Transverse colon (tissue), 4 donors: ENCODE measurements at places on chromosomes 5 and 9.
A peak's percentile ranks its signal among the peaks of the same experiment; 100 is the strongest.

DNA sequence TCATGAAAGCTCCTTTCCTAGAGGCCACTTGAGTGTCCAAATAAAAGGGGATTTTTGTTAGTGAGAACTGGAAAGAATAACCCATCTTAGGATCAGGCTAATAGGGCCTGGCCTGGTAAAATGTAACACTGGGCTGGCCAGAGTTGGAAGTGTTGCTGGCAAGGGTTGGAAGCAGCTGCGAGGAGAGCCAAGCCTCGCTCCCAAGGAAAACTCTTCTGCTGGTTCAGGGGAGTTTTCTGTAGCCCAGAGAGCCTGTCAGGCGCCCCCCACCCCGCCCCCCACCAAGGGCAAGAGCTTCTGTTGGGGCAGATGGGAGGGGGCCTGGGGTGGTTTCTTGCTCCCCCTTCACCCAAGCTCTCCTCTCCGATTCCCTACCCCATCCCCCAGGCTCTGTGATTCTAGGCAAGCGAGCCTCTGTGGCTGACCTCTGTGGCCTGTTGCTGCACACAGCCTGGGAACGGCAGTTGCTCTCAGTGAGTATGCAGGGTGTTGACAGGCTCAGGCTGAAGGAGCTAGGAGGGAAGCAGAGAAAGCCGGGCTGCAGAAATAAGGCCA is 547.8 kb downstream of the CCDC171 start:
- peak; percentile 11 for DNase-seq

GRCh38 chr5:78614816-78615215 is 33.8 kb downstream of the LHFPL2 start:
- no peak for DNase-seq

DNA sequence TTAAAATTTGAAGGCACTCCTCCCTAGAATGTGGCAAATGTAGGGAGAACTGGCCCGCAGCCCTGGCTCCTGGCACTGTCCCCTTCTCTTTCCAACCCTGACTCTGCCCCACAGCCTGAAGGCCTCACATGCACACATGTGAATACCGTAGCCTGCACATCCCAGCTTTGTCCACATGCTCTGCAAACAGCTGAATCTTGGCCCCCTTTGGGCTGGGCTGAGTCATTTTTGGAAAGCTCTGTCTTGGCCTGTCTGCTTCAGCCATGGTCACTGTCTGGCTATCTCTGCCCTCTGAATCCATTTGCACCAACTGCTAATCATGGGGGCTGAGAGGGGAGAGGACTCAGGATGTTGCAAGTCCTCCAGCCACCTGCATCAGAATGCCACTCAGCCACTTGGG is 22.1 kb upstream of the GALNT10 start:
- no peak for DNase-seq

GRCh38 chr5:174692381-174692780 is 32.0 kb upstream of the MSX2 start:
- DNase-seq = no peak

GRCh38 chr5:33936381-33937016 is at the start of gene RXFP3:
Gene RXFP3, plus strand, starts transcription at chr5:33936386. Its CDS starts 355 bp downstream, at chr5:33936741.
- no peak for DNase-seq

DNA sequence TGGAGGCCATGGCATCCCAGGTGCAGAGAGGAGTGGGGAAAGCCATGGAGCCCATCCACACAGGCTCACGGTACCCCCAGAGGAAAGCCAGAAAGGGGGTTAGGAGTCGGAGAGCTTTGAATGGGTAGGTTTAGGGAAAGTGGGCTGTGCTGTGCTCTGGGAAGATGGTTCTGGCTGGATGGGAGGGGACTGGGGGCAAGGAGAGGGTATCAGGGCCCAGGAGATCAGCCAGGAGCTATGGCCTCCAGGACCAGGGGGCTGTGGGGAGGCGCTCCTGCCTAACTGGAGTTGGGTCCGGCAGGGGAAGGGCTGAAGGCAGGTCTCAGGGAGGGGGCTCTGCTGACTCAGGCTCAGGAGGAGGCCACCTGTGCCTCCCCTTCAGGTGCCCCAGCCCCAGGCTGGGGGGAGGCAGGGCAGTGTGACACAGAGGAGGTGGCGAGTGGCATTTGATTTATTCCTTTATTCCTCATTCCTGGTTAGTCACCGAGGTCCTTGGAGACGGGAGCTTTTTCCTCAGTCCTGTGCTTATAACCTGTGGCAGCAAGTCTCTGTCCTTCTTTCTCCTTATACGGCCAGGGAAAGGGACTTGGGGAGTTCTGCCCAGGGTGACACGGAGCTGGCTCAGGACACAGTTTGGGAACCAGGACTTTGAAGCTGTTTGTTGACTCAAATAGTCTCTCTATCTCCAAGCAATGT is 60.8 kb downstream of the TSTD2 start:
- no peak for DNase-seq

- no peak for DNase-seq
Measured at GRCh38 chr9:115733318-115734110, 420.1 kb upstream of the PAPPA start.

DNA sequence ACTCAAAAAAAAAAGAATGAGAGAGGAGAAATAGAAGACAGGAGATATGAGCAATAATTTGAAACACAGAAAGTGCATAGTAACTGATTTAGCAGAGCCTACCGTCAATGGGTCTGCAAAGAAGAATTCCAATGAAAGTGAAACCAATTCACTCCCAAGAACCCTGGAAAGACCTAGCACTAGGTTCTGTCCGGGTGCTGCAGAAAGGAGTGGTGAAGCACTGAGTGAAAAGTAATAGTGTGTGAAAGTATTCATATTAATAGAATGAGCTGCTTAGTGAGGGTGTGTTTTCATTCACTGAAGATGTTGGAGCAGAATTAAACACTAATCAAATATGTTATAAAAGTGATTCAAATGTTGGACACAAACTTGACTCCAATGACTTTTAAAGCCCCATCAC is 51.3 kb upstream of the SLC30A5 start:
- no peak for DNase-seq

GRCh38 chr9:6641961-6642360 is 3.6 kb downstream of the GLDC start:
- DNase-seq = no peak

DNA sequence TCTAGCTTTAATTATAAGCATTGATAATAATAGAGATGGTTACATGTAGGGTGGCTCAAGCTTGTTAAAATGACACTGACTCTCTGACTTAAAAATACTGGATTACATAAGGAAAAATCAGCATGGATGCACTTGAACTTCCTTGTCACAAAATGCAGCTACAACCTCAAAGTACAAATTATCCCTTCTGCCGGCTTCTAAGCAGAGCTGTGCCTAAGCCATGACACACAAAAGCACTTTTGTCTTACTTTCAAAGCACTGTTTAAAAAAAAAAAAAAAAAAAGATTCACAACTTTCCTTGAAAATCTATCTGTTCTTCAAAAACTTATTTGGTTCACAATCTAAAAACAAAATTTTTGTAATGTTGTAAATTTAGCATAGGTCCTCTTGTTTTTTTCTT is 36.4 kb upstream of the ZFAND5 start:
- DNase-seq = no peak

GRCh38 chr9:137406085-137406760 is 16.7 kb downstream of the EXD3 start:
- DNase-seq = no peak

DNA sequence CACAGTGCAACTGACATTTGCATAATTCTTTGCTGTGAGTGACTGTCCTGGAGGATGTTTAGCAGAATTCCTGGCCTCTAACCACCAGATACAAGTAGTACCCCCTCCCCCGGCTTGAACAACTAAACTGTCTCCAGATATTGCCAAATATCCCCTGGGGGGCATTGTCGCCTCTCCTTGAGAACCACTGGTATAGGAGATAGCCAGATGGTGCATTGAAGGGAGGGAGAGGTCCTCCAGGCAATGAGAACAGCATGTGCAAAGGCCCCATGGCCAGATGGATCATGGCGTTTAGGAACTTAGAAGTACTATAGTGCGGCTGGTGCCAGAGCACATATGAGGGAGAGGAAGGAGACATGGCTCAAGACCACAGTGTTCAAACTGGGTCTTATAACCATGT is 18.9 kb upstream of the ORM1 start:
- DNase-seq = peak; percentile 1

DNA sequence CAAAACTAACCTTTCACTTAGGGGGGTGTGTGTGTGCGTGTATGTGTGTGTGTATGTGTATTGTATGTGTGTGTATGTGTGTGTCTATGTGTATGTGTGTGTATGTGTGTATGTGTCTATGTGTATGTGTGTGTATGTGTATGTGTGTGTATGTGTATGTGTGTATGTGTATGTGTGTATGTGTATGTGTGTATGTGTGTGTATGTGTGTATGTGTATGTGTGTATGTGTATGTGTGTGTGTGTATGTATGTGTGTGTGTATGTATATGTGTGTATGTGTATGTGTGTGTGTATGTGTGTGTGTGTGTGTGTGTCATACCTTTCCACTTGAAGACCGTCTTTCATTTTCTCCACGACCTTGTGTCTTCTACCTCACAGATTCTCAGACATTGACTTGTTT is 20.8 kb upstream of the FLT4 start:
- DNase-seq = no peak

GRCh38 chr9:82553654-82554366 is 509.1 kb downstream of the RASEF start:
- DNase-seq = no peak

DNA sequence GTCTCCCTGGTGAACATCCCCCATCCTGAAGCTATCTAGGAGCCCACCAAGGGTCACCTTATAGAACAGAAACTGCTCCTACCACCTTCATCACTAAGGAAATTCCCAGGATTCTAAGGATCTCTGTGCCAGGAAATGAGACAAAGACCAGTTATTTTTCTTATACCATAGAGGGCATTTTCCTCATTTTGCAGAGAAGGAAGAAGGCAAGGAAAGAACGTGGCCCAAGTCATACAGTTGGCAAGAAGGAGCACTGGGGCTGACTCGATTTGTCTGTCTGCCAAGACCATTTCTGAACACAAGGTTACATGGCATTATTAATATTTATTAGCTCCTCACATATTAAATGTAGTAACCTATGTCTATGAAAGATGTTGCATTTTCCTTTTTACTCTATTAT is 49.6 kb upstream of the TNFSF15 start:
- DNase-seq = no peak

DNA sequence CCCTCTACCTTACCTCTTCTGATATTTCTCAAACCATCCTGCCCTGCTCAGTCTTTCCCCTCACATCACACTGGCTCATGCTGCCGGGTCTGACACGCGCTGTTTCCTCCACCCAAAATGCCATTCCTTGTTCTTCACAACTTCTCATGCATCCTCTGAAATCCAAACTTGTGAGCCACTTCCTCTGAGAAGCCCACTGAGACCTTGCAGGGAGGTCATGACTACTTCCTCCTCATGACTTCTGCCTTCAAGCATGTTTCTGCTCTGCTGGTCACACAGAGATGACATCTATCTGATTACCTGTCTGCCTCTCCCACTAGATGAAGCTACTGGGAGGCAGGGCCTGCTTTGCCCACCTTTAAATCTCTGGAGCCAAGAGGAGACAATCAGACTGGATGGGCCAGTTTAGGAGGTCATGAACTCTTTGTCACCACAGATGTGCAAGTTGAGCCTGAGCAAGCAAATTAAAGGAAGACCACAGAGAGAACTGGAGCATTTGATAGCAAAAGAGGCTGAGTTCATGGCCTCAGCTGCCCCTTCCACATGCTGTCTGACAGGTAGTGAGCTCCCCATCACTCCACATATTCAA is 119.8 kb upstream of the TBC1D2 start:
- no peak for DNase-seq

GRCh38 chr5:42491699-42492098 is 68.5 kb downstream of the GHR start:
- DNase-seq = no peak

DNA sequence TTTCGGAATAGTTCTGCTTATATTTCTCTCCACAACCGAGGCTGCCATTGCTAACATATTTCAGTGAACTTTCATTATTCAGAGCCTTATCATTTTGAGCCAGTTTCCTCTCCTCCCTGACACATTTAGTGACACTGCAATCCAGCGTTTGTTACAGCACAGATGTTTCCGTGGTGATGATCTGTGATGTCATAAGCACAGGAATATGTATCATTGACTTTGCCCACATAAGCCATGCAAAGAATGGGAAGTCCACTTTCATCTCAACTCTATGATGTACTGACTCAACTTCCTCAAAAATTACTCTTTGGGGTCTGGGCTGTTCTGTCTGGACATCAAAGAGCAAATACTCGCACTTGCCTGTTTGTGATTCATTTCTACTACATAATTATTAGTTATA is 291.8 kb downstream of the EBF1 start:
- no peak for DNase-seq

- no peak for DNase-seq
Measured at GRCh38 chr5:13553896-13554295, 390.6 kb downstream of the DNAH5 start.

DNA sequence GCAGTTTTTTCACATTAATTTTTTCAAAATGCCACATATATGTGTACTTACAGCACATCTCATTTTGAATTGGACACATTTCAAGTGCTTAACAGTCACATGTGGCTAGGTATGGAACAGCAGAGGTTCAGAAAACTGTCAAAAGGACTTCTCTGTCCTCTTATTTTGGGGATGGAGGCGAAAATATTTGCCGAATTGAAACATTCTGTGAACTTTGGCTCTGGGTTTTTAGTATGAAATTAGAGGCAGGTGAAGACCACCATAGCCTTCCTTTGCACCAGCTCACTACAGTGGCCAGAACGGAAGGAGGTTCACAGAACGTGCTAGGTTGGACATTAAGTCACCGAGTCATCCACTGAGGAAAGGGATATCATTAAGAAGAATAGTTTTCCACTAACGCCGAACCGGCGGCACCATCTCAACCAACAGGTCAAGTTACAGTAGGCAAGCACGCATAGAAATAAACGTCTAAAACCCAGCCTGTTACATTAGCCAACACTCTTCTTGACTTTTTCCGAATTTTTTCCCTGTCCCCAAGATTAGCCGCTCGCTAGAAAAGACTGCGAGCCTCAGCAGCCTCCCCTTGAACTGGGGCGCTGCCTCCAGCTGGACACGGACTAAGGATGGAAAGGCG is 1.8 kb upstream of the TLE4 start:
- DNase-seq = no peak

DNA sequence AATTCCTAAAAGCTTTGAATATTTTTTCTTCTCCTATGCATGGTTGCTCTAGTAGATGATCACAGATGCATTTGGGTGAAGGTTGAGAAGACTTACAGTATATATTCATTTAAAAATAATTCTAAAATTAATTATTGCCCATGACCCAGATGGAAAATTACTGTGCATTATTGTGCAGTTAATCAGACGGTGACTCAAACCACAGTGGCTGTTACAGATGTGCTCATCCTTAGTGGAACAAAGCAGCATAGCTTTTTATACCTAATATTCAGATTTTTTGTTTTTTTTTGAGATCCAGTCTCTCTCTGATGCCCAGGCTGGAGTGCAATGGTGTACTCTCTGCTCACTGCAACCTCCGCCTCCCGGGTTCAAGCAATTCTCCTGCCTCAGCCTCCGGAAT is 10.7 kb downstream of the OR2V1 start:
- no peak for DNase-seq

- DNase-seq = no peak
Measured at GRCh38 chr5:114316167-114316566, 45.7 kb upstream of the KCNN2 start.

- DNase-seq = no peak
Measured at GRCh38 chr5:107153283-107153682, 517.5 kb downstream of the EFNA5 start.
